ENCODE measurements at places on chromosomes 7 and 10.

GRCh38 chr7:106313966-106314365 is 29.2 kb upstream of the NAMPT start:
- no peaks in the 10 kb centered on the region for H3K36me3 ChIP-seq
- peak overlapping the region; percentile 52 for H3K27ac ChIP-seq
- no peak overlapping the region for H3K4me3 ChIP-seq
- H3K27me3 ChIP-seq, result no peaks in the 10 kb centered on the region

DNA sequence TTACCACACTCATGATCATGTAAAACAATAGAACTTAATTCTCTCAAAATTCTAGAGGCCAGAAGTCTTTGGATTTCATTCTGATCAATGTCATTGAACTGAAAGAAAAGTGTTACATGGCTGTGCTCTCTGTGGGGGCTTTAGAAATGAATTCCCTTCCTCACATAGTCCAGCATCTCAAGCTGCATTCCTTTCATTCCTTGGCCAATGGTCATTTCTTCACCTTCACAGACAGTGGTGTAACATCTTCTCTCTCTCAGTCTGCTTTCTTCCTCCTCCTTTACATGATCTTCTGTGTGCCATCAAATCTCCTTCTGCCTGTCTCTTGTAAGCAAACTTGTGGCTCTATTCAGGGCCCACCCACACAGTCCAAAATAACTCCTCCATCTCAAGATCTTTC is 735.3 kb downstream of the SUGCT start:
- H3K4me1 ChIP-seq, result no peaks in the 10 kb centered on the region
- no peak for DNase-seq
- no peak overlapping the region for H3K27ac ChIP-seq
- H3K27me3 ChIP-seq, result no peaks in the 10 kb centered on the region
- no peaks in the 10 kb centered on the region for H3K36me3 ChIP-seq
- no peak overlapping the region for H3K4me3 ChIP-seq

DNA sequence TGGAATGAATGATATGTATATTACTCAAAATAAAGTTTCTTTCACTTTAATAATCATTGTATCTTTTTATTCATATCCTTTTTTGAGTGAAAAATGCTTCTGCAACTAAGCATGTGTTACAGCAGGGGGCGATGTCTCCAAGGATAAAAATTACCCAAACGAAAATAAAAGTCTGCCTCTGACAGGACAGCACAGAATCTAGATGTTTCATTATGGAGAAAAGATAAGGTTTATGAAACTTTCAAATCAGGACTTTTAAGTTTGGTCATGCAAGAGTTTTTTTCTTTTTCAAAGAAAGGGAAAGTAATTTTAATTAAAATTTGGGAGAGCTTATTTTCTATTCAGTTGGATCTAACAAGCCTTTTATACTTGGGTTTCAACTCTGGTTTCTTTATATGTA is 48.4 kb downstream of the TES start:
- H3K27me3 ChIP-seq, result no peaks in the 10 kb centered on the region

GRCh38 chr10:62196528-62196927 is 72.1 kb downstream of the RTKN2 start:
- no peaks in the 10 kb centered on the region for H3K4me1 ChIP-seq
- DNase-seq, result no peak
- H3K36me3 ChIP-seq, result no peaks in the 10 kb centered on the region

DNA sequence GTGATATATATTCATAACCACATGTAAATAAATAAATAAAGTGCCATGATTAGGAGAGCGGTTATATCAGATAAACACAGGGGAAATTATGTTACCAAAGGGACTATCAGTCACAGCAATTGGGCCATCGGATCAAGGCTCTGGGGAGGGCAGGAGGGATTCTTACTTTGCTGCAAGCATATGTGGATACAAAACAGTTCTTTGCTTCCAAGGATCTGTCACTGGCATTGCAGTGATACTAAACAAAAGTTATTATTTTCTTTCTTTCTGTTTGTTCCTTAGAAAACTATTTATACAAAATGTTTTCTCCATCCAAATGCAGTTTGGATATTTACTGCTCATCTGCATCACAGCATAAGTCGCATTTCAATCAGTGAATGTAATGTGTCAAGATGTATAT is 188.4 kb upstream of the MGMT start:
- H3K27me3 ChIP-seq, result no peaks in the 10 kb centered on the region
- no peaks in the 10 kb centered on the region for H3K36me3 ChIP-seq
- no peaks in the 10 kb centered on the region for H3K4me1 ChIP-seq
- no peak overlapping the region for H3K4me3 ChIP-seq
